ENCODE measurements at places on chromosomes 16 and 17.

GRCh38 chr16:48282636-48283263 is 35.4 kb upstream of the ABCC11 start:
- DNase-seq = no peak

DNA sequence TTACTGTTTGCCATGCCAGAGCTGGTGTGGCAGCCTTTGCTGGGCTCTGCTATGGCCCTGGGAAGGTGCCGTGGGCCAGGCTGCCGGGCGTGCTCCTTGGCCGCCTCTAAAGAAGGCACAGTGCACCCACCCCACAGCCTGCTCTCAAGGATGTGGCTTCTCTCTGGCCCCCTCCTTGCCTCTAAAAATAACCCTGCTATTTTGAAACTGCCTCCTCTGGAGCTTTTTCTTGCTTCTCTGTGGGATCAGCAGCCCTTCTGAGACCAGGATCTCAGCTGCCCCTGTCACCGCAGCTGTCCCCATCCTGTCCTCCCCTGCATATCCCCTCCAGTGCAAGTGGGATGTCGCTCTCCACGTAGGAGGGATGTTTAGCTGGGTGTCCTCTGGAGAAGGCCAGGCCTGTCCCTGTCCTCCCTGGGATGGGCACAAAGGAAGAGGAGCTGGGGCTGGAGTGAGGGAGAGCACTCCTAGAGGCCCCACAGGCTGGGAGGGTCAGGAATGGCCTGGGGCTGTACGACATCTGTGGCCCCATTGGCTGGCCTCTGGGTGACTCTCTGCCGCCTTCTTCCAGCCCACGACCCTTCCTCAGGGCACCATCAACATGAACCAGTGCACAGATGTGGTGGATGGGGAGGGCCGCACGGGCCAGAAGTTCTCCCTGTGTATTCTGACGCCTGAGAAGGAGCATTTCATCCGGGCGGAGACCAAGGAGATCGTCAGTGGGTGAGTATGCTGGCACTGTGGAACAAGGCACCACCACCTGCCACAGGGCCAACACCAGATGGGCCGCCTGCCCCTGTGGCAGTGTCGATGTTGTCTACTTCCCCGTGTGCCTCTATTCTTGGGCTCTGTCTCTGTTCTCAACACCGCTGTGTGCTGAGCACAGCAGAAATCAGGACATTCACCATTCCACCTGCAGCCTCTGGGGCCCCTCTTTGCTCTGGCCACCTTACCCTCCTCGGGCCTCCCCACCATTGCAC is 79.7 kb downstream of the PLD6 start:
- DNase-seq = no peak

DNA sequence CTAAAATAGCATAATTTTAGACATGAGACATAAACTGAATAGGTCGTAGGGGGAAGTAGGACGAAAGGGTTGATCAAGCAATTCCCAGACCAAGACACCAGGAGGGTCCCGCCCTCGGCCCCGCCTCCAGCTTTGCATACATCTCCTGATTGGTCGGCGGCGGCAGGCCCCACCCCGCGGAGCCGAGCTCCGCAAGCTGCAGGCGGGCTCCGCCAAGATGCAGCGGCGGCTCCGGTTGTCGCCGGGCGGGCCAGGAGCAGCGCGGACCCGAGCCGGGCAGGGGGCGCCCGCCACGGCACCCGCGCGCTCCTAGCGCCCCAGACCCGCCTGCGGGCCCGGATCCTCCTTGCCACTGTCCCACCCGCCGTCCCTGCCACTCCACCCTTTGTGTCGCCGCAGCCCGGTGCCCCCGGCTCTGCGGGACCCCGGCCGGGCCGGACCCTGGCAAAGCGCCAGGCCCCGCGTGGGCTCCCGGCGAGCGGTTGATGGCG is at the start of gene CDR2L:
TSS of gene CDR2L (plus strand) at position 215 of the 491 bp plus-strand sequence. CDS start 412 bp downstream, outside the sequence.
- DNase-seq = peak; percentile 86

GRCh38 chr17:15384142-15384787 is 42.9 kb upstream of the TEKT3 start:
- DNase-seq = no peak

DNA sequence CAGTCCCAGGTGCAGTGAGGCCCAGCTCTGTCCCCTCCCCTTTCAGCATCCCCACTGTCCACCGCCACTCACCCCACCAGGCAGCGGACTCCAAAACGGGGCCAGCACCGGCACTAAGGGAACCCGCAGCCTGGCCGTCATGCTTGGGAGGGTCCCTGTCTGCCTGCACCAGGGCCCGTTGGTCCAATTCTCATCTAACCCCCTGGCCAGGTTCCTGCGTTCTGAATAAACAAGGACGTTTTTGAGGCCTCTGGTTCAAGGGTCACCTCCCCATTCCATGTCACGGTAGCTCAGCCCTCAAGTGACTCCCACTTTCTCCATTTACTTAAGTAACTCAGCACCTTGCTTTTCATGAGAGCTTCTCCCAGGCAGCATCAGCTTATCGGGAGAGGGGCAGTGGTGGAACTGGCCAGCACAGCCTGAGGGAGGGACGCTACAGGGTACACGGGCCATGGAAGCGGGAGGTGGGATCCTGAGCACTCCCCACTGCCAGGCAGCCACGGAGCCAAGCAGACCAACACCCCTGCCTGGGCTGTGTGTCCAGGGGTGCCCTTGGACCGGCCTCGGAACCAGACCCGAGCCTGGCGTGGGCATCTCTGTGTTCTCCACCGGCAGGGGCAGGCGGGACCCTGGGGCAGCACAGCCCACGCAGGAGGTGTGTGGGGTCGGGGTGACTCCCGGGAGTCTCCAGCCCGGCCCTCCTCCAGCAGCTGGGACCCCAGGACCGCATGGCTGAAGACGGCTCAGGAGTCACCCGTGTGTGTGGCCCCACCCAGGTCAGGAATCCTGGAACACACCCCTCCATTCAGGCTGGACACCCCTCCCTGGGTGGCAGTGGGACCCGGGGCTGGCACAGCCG is 74.9 kb upstream of the GNG13 start:
- DNase-seq = no peak

DNA sequence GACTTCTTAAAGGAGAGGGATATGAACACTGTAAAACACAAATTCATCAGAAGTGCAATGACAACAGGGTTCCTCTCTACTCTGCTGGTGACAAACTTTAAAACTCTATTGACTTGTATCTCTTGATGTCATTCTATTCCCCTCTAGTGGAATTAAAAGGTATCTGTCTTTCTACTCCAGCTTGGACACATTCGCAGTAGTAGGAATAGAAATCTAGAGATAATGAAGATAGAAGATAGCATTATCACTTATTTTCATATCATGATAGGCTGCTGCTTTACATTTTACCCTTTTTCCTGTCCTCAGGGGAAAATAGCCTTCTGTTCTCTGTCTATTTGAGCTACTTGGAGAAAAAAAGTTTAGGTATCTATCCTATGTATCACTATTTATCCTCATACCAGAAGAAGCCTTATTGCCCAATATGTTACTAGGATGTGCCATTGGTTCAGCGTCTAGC is 209.6 kb upstream of the CACNG5 start:
- DNase-seq = no peak

DNA sequence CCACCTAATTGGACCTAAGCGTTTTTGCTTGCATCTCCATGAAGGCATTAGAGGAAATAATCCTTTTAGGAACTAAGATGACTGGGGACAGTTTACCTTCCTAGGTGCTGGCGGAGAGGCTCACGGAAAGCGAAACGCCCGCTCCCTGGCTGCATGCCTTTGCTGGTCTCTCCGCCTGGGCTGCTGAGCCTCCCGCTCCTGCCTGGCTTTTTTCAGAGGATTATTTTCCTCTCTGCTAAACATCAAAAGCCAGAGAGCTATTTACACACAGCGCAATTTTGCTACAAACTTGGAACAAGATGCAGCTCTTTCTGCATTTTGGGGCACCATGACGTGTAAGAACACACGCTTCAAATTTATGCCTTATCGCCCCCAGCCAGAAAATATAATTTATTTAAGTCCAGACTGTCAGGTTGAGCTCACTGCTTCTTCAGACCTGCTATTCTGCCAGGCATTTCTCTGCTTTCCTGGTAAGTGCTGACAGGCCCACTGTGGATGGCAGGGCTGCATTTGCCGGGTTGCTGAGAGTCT is 124.4 kb downstream of the SPACA3 start:
- no peak for DNase-seq

GRCh38 chr16:8203101-8203500 is 387.2 kb downstream of the TMEM114 start:
- DNase-seq = no peak

DNA sequence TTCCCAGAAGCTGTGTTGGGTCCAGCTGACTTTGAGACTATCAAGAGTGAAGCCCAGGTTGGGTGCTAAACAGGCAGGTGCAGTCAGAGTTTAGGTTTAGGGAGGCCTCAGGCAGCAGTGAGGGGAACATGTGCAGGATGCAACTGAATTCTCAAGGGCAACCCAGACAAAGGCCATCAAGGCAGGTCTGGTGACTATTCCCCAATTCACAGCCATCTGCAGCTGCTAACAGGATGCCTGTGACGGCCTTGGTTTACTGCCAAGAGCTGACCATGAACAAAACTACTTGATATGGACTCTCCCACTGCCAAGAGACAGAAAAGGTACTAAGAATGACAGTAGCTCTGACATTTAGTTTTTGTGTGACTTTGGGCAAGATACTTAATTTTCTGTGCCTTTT is 45.2 kb upstream of the BCAR1 start:
- DNase-seq = no peak

DNA sequence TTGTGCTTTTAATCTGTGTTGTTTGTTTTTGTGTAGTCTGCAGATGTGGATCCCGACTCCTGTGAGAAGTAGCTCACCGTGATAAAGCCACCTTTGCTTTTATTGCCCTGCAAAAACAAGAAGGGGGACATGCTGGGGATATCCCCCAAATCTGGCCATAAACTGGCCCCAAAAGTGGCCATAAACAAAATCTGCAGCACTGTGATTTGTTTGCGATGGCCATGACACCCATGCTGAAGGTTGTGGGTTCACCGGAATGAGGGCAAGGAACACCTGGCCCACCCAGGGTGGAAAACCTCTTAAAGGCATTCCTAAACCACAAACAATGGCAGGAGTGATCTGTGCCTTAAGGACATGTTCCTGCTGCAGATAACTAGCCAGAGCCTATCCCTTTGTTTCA is 15.1 kb downstream of the AHSP start:
- DNase-seq = no peak

GRCh38 chr17:81471818-81472456 is 40.7 kb downstream of the ACTG1 start:
- no peak for DNase-seq

GRCh38 chr17:65742403-65743307 is 181.2 kb upstream of the AXIN2 start:
- DNase-seq = no peak

DNA sequence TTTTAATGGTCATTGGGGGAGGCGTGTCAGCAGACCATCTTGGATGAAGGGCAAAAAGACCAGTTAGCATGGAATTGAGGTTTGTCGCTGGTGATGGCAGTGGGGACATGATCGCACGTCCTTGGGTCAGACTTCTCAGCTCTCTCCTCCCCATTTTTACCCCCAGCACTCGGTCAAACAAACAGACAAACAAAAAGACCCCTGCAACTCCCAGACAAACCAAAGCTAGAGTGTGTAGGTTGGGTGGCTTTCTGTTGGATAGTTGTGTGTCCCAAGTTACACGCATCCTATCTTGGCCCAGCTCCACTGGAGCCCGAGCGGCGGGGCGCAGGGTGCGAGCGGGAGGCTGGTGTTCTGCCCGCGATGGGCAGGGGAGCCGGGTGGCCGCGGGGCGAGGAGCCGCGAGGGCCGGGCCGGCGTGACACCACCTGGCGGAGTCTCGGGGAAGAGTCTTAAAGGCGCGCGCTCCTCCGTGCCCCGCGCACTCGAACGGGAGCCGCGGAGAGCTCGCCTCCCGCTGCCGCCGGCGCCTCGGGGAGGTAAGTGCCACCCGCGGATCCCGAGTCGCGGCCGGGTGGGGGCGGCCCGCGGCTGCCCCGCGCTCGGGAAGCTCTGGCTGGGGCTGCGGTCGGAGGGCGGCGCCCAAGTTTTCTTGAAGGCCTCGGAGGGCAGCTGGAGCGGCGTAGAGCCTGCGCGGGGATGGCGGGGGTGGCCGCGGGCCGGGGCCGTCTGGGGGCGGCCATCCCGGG is 18.5 kb upstream of the NTN1 start:
- no peak for DNase-seq

GRCh38 chr16:54421220-54421619 is 134.6 kb upstream of the IRX3 start:
- DNase-seq = no peak

- DNase-seq = no peak
Measured at GRCh38 chr16:64865069-64865696, 256.7 kb downstream of the CDH11 start.

DNA sequence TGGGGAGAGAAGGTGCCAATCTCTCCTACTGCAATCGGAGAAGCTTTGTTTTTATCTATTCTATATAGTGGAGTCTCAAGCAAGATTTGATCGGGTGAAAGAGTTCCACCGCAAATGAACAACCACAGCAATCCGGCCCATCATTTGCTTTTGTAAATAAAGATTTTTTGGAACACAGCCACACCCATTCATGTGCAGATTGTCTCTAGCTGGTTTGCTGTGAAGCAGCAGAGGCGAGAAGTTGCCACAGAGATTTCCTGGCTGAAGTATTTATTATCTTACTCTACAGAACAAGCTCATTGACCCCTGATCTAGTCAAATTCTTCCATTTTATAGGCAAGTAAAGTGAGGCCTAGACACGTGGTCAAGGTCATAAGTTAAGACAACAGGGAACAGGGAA is 195.5 kb upstream of the TNRC6C start:
- no peak for DNase-seq

DNA sequence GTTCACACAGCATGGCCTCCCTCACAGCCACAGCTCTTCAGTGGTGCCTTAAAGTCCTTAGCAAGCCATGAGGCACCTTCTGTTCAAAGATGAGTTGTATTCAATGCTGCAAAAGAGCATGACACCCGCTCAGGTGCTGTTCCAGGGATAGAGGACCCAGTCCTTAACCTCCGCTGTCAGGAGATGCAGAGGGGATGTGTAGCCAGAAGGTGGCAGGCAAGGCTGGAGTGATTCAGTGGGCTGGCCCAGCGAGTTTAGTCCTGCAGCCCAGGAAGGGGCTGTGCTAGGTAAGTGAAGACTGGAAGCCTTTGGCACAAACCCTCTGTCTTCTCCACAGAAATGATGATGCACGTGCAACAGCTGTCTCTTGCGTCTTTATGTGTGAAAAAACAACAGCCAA is 25.0 kb upstream of the ADAM11 start:
- no peak for DNase-seq

DNA sequence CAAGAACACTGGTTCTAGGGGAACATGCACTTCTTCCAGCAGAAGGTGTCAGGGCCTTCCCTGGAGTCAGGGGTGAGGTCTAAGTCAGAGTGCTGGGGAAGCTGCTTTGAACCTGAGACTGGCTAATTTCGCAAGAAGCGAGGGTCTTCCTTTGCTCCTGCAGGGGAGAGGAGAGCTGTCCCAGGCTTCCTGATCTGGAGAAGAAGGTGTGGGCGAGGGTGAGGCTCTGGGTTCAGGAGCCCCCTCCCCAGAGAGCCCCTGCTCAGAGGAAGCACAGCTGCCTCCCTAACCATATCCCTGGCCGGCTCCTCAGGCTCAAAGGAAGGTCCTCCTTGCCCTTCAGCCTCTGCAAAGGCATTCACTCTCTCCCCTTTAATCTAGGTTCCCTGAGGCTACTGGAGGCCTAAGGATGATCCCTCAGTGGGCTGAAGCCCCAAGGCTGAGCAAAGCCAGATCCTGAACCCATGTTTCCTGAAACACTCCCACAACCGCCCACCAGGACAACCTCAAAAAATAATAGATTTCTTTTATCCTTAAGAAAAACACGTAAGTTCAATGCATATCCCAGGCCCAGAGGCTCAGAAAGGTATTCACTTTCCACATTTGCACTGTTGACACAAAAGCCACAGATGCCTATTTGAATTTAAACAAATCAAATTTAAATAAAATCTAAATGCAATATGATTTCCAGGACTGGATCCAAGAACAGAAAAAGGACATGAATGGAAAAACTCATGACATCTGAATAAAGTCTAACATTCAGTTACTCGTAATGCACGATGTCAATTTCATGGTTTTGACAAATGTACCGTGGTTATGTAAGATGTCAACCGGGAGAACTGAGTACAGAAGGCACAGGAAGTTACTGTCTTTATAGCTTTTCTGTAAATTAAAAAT is 71.5 kb upstream of the RCVRN start:
- no peak for DNase-seq

All from NCI-H187 (cell line).